ENCODE measurements at places on chromosomes 2 and 18. TPM values are rescaled to one million over a fixed set of nuclear protein-coding genes. Genes with fewer than 3 reads are reported as not detected.

- no peaks in the 10 kb centered on the region for H3K36me3 ChIP-seq
- H3K27me3 ChIP-seq: no peaks in the 10 kb centered on the region
- H3K4me1 ChIP-seq: peaks cover 9% of the 10 kb centered on the region
- DNase-seq: no peak
- H3K27ac ChIP-seq: no peak overlapping the region
- H3K4me3 ChIP-seq: no peak overlapping the region
These were observed 102.2 kb upstream of the TAF1B start for GRCh38 chr2:9741110-9741509.

DNA sequence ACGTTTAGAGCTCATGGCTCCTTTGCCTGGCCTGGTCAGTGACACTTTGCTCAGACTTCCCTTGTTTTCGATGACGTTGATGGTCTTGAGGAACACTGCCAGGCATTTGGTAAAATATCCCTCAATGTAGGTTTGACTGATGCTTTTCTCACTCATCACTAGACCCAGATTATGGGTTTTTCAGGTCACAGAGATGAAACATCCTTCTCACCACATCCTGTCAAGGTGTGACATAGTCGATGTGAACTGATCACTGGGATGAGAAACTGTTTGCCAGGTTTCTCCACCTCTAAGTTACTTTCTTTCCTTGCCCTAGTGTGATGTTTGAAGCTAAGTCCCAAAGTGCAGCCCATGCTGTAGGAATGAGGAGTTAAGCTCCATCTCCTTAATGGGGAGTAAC, 81.5 kb downstream of the AFF3 start:
- H3K4me1 ChIP-seq: peaks cover 68% of the 10 kb centered on the region
- H3K27ac ChIP-seq: no peak overlapping the region
- H3K4me3 ChIP-seq: no peak overlapping the region
- peaks cover 31% of the 10 kb centered on the region for H3K36me3 ChIP-seq
- DNase-seq: no peak

- no peak overlapping the region for H3K4me3 ChIP-seq
- H3K27me3 ChIP-seq: no peaks in the 10 kb centered on the region
- DNase-seq: no peak
- no peaks in the 10 kb centered on the region for H3K36me3 ChIP-seq
These were observed 356.9 kb downstream of the TNS1 start for GRCh38 chr2:217645896-217646295.

- no peak overlapping the region for H3K27ac ChIP-seq
- H3K4me3 ChIP-seq: no peak overlapping the region
- H3K36me3 ChIP-seq: no peaks in the 10 kb centered on the region
- H3K27me3 ChIP-seq: peaks cover 53% of the 10 kb centered on the region
- no peak for DNase-seq
These were observed 34.6 kb upstream of the PAIP2B start for GRCh38 chr2:71261534-71261933.

OSR1 gene
- 32.3 TPM for total RNA-seq
